ENCODE measurements at places on chromosomes 5 and 9.

DNA sequence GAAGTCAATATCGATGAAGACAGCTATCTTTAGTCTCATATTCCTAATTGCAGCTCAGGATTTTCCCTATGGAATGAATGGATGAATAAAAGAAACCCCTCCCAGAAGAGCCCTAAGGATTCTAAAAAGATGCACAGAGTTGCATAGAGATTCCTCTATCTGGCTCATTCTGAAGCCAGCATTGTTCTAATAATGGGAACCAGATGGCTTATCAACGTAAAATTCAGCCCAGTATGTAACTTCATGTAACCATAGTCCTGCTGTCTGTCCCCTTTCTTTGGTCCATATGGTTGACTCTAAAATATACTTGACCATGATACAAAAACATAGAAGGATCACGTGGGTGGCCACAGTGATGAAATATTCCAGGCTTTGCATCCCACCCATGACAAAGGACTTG lies 508.6 kb downstream of the RASEF start:
- no peak for DNase-seq

GRCh38 chr9:89716559-89716958 lies 111.7 kb downstream of the GADD45G start:
- DNase-seq: no peak

DNA sequence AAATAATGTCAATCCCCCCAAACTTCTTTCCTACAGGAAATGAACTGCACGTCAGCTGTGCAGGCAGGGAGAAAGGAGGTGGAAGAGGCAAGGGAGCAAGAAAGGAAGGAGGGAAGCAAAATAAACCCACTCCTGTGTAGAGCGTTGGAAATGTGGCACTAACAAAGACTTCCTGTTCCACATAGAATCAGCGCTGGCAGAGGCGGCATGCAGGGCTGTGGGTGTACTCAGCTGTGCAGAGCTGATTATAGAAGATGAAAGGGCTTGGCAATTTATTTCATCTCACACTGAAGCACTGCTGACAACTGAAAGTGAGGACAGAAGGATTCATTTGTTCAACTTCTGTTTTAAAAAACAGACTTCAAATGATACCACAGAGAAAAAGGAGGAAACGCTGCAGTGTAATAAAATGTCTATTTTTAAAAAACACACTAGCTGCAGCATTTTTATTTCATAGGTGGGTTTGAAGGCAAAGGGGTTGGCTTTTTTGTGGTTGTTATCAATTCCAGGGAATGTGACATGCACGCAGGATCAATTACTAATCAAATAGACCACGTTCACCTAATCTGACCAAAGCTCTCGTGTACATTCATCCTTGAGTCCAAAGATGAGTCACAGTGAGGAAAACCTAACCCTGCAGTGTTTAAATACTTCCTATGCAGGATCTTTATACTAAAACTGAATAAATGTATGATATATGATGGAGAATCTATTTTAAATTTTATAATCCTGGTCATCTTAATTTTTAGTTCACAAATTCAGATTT lies 583.5 kb downstream of the ZNF608 start:
- no peak for DNase-seq

- DNase-seq: no peak
These were observed 10.8 kb downstream of the LCN9 start for GRCh38 chr9:135673941-135674340.

- DNase-seq: no peak
These were observed 5.1 kb downstream of the DBN1 start for GRCh38 chr5:177468329-177468684.

GRCh38 chr9:6641056-6641455 lies 4.5 kb downstream of the GLDC start:
- DNase-seq: no peak

DNA sequence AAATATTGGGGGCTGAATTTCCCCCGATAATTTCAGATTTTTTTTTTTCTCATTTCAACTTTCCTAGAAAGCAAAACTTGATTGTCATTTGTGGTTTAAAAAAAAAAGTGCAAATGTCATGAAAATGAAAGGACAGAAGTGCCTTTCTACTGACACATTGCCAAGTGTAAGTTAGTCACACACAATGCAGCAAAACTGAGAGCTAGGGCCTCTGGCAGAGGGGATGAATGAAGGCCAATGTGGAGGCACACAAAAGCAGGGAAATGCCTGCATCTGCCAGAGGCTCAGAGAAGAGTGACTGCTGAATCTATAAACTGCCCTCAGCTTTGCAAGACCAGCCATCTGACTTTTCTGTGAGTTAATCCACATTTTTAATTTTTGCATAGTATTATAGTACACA lies 6.8 kb upstream of the IFNA5 start:
- DNase-seq: no peak
